ENCODE measurements at places on chromosomes 5 and 9.

- no peak for DNase-seq
Measured at GRCh38 chr9:84718476-84718875, 48.9 kb downstream of the NTRK2 start.

DNA sequence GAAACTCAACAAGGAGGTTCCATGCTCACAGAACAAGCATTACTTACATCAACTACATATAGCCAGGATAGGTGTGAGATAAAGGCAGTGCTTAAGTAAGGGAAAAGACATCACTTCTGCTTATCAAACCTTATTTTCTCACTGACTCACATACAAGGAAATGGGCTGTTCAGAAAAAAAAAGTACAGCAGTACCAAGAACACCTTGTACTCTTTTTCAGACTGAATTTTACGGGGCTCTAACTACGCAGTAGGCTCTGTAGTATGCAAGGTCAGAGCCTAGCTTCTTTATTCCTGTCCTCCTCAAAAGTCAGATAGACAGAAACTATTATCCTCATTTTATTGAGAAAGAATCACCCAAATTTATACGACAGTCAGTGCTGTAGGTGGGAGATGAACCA lies 5.8 kb downstream of the PSMB7 start:
- DNase-seq = no peak

DNA sequence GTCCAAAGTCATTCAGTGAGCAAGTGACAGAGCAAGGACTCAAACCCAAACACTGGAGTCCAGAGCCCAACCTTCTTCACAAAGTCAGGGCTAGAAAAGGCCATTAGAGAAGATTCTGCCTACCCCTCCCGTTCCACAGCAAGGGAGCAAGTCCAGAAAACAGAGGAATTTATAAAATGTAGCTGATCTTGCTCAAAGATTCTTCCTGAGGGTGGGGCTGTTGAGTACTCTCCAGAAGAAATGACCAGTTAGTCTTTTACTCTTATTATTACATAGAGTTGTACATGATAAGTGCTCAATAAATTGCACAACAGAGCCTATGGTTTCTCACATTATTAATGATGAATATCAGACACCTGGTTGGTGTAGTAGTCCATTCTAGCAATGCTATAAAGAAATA lies 39.3 kb upstream of the HMHB1 start:
- DNase-seq = no peak

GRCh38 chr5:14330291-14330690 lies 187.1 kb downstream of the TRIO start:
- no peak for DNase-seq

DNA sequence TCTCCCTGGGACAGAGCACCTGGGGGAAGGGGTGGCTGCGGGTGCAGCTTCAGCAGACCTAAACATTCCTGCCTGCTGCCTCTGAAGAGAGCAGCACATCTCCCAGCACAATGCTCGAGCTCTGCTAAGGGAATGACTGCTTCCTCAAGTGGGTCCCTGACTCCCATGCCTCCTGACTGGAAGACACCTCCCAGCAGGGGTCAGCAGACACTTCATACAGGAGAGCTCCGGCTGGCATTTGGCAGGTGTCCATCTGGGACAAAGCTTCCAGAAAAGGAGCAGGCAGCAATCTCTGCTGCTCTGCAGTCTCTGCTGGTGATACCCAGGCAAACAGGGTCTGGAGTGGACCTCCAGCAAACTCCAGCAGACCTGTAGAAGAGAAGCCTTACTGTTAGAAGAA lies 77.2 kb downstream of the SLCO6A1 start:
- no peak for DNase-seq

GRCh38 chr5:151868451-151868850 lies 56.2 kb downstream of the GLRA1 start:
- DNase-seq = no peak

DNA sequence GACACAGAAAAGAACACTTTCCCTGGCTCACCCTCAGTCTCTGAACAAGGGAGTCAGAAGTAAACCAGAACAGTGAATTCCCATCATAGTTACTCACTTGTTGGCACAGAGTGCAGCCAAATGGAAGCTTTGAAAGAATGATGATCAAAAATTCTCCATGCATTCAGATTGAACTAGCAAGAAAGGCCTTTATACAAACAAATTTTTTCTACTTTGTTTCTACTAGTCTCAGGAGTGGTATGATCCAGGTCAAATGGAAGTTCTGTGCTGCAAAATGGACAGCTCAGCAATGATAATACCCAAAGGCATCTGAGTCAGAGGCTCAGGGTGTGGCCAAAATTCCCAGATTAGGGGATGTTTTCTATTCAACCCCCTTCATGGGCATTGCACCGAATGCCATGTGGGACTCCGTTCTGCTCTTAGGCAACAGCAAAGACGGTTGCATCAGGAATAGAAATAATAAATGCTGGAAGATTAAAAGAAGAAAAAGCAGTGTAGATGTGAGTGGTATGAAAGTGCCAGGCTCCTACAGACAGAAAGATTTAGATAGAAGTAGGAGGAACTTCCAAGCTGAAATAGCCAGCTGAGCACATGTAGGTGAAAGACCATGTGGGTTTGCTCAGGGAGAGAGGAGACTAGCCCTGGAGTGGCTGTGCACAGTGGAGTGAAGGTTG lies 24.0 kb upstream of the ASPN start:
- DNase-seq = no peak

GRCh38 chr5:171422495-171422894 lies 3.0 kb downstream of the FGF18 start:
- no peak for DNase-seq

DNA sequence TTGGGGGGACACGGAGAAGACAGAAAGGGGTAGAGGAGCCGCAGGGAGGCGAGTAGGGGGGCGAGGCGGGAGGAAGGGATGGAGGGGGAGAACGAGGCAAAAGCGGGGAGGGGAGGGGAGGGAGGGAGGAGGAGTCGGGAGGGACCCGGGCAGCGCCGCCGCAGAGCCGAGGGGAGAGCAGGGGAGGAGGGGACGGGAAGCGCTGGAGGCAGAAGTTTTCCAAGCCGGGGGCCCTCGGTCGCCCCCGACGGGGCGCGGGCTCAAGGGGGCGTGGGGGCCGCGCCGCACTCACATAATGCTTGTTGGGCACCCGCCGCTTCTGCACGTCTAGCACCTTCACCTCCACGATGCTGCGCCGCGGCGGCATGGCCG lies 353 bp downstream of the SH3PXD2B start:
- no peak for DNase-seq

- no peak for DNase-seq
Measured at GRCh38 chr5:61969755-61970154, 336.3 kb upstream of the KIF2A start.

DNA sequence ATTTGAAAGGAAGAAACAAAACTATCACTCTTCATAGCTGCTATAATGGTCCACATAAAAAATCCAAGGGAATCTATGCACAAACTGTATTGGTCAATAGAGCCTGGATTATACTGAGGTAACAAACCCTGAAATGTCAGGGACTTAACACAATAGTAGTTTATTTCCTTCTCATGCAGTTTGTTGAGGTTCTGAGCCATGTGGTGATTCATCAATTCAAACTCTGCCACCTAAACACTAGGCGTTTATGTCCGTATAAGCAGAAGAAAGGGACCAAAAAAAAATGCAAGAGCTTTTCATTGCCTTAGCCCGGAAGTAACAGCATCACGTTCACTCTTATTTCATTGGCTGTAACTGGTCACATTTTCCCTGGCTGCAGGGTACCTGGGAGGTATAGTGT lies 464.7 kb downstream of the ZSWIM6 start:
- no peak for DNase-seq

DNA sequence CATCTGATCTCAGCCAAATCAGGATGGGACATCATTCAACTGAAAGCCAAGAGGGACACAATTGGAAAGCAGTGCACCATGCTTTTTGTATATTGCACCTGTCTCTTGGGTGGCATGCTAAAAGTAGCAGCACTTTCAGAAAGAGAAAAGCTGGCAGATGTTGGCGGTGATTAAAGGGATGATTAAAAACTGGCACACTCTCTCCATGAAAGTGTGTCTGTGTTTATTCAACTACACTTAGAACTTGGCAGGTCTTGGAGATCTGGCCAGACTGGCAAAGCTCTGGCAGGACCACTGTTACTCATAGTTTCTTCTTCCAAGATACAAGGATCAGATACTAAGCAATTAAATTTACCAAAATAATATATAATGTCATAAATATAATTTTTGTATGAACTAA lies 112.9 kb upstream of the ELAVL2 start:
- DNase-seq = no peak

- DNase-seq = no peak
Measured at GRCh38 chr5:125481506-125482465, 735.3 kb upstream of the ZNF608 start.

All from cortex of kidney (tissue), 1 donor.